ENCODE measurements at places on chromosomes 1 and 21.
A peak's percentile ranks its signal among the peaks of the same experiment; 100 is the strongest.

- DNase-seq: peak; percentile 87
Measured at GRCh38 chr1:4655674-4656532, 1.5 kb downstream of the AJAP1 start.

GRCh38 chr1:219563568-219563967, 49.3 kb downstream of the ZC3H11B start:
- no peak for DNase-seq

GRCh38 chr1:160284220-160284781, 632 bp downstream of the PEX19 start:
- DNase-seq: no peak

DNA sequence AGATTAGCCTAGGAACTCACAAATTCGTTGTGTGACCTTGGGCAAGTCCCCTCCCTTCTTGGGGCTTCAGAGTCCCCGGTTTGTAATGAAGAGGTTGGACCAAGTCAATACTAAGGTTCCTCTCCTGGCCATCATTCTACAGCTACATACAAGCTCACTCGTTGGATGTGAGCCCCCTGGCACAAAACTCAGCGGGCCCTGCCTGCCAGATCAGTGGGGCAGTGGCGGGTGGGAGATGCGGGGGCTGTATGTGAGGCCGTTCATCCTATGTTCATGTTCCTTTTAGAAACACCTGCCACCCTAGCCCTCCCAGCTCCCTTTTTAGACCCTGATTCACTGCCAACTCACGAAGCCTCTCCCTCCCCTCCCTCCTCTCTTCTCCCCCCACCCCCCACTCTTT, 2.1 kb downstream of the DLGAP3 start:
- DNase-seq: no peak

- no peak for DNase-seq
Measured at GRCh38 chr1:245512181-245512888, 357.6 kb downstream of the KIF26B start.

GRCh38 chr21:45126204-45126626, 51.8 kb downstream of the ADARB1 start:
- no peak for DNase-seq

GRCh38 chr1:6509919-6510291, 18.4 kb upstream of the PLEKHG5 start:
- DNase-seq: no peak

- no peak for DNase-seq
Measured at GRCh38 chr1:43319288-43319687, 18.3 kb upstream of the MPL start.

DNA sequence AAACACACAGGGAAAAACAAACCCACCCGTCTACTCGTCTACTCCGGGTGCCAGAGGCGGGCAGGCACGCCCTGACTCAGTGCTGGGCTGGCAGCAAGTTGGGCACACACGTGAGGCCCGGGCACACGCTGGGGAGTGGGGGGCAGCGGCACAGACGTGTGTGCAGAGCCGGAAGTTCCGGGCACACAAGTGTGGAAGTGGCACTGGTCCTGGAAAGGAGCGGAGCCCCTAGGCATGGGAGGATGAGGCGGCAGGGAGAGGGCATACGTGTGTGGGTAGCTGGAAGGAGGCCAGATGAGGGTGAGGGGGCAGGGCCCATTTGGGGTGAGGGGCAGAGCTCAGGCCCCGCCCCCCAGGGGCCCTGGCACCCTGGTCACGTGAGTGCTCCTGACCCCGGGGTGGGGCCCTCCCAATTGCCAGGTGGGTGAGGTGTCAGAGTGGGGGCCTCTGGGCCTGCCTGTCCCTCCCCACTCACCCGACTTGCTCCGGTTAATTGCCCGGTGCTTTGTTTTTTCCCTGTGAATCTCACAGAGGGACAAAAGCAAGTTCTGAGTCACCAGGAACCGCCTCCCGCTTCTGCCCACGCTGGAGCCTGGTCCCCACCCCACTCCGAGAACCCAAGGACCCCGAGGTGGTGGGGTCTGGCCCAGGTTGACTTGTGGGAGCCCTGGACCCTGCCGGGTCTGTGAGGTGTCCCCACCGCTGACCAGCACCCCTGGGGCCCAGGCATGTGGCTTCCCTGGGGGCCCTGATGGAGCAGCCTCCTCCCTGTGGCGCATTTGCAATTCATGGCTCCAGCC, 104.8 kb upstream of the CASZ1 start:
- DNase-seq: no peak

DNA sequence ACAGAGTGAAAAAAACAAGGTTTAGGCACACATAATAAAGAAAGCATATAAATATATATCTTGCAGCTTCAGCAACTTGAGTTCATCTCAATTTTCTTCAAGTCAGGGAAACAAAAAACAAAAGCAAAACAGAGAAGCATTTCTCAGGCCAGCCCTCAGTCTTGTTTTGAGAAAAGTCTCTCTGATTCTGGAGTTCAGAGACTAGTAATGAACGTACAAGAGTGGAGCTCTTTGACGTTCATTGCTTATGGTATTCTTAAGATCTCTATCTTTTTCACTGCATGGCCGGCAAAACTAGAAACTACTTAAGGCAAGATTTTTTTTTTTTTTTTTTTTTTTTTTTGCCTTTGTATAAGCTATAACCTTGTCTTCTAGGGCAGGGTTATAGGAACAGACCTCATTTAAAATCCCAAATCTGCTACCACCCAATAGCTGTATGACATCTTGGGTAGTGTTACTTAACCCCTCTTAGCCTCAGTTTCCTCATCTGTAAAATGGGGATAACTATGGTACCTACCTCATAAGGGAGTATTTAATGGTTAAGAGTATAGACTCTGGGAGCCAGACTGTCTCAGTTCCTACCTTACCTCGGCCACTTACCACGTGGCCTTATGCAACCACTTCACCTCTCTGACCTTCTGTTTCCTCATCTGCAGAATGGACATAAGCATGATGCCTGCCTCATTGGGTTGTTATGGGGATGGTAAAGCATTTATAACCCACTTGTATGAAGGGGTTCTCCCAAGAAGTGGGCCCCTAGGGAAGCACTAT, 33.6 kb downstream of the LMO4 start:
- DNase-seq: no peak

GRCh38 chr1:215557504-215557903, 9.6 kb upstream of the KCTD3 start:
- no peak for DNase-seq

DNA sequence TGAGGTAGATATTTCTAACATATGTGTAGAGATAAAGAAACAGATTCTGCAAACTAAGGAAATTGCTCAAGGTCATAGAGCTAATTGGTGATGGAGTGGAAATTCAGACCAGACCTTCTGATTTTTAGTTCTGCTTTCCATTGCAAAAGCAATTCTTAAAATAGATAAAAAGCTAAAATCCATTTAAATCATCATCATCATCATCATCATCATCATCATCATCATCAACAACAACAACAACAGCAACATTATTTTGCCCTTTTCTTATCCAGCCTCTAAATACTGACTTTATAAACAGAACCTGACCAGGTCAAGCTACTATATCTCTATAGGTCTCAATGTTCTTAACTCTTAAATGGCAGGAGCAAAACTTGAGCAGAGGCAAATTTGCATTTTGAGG, 14.0 kb upstream of the ROR1 start:
- DNase-seq: no peak

DNA sequence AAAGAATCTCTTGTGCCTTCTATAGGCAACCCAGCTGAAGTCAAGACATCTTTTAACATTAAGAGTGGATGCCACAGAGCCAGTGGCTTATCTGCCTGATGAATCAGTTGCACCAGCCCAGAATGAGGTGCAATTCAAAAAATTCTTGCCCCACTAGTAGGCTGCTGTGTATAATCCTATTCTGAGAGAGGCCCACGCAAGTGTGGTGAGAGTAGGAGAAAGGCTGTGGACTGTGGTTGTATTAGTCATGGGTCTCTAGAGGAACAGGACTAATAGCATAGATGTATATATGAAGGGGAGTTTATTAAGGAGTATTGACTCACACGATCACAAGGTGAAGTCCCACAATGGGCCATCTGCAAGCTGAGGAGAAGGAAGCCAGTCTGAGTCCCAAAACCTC, 216.4 kb downstream of the LTN1 start:
- DNase-seq: no peak

DNA sequence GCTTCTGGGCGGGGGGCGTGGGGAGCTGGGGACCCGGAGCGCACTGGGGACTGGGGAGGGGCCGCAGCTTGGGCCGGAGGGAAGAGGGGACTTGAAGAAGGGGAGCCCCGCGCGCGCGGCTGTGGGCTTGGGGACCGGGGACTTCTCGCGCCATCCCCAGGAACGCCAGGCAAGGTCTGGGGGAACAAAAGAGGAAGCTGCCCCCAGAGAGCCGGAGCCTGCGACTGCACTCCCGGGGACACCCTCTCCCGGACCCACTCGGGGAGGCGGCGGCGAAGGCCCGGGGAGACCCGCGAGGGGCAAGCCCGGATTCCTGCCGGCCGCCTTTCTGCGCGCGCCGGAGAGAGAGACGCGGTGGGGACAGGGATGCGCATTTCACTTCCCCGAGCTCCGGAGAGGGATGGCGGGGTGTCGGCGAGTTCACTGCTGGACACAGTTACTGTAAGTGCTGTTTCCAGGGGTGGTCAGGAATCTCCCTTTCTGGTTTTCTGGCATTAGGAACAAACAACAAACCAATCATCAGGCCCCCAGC, 732 bp downstream of the ABCG1 start:
- DNase-seq: peak; percentile 61

GRCh38 chr1:161981126-161981525, 42.5 kb downstream of the OLFML2B start:
- DNase-seq: no peak

DNA sequence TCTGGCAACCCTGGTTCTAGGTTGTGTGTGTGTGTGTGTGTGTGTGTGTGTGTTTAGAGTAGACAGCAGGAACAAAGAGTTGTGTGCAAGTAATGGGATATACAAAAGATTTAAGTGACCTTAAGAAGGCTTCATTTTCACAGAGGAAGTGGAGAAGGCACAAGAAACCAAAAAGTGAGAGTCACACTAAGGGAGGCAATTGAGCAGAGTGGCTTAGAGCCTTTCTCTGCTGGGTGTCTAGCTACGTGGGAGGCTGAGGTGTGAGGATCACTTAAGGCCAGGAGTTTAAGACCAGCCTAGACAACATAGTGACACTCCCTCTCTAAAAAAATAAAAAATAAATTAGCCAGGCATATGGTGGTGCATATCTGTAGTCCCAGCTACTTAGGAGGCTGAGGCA, 44.4 kb upstream of the HAO2 start:
- DNase-seq: no peak

GRCh38 chr1:230215529-230215928, 148.5 kb downstream of the GALNT2 start:
- DNase-seq: no peak

DNA sequence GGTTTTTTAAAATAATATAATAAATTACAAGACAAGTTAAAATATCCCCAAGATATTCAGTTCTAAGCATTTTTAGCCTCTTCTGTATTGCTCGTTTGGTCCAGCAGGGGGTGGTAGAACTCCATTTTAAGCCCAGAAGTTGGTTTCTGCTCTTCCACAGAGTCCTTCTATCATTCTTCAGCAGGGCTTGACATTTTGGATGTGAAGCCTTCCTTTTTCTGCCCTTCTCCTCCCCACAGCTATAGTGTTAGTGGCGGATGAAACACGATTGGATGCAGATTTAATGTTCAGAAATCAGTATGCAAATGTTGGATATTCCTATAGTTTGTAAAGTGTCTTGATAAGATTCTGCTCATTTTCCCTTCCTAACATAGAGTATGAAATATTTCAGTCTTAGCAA, 1.4 kb downstream of the NCAM2 start:
- peak; percentile 47 for DNase-seq

GRCh38 chr1:43007377-43008114, 48.9 kb upstream of the SLC2A1 start:
- DNase-seq: peak; percentile 86

GRCh38 chr1:21344750-21345443, 54.6 kb upstream of the ECE1 start:
- no peak for DNase-seq

- DNase-seq: no peak
Measured at GRCh38 chr1:40185951-40186864, 25.0 kb downstream of the RLF start.

DNA sequence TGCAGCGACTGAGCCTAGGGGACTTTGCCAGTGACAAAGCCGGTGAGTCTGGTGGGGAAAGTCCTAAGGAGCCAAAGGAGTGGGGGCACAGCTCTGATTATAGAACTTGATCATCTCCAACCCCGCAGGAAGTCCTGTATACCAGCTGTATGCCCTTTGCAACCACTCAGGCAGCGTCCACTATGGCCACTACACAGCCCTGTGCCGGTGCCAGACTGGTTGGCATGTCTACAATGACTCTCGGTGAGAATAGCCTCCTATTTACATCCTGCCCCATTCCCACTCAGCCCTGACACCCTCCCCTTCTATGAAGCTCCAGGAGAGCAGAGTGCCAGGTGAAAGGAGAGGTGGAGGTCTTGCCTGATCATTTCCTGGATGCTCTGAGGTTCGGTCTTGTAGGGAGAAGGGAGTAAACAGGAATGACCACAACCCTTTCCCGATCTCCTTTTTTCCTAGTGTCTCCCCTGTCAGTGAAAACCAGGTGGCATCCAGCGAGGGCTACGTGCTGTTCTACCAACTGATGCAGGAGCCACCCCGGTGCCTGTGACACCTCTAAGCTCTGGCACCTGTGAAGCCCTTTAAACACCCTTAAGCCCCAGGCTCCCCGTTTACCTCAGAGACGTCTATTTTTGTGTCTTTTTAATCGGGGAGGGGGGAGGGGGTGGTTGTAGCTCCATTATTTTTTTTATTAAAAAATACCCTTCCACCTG, 1.2 kb upstream of the PPOX start:
- peak; percentile 46 for DNase-seq

DNA sequence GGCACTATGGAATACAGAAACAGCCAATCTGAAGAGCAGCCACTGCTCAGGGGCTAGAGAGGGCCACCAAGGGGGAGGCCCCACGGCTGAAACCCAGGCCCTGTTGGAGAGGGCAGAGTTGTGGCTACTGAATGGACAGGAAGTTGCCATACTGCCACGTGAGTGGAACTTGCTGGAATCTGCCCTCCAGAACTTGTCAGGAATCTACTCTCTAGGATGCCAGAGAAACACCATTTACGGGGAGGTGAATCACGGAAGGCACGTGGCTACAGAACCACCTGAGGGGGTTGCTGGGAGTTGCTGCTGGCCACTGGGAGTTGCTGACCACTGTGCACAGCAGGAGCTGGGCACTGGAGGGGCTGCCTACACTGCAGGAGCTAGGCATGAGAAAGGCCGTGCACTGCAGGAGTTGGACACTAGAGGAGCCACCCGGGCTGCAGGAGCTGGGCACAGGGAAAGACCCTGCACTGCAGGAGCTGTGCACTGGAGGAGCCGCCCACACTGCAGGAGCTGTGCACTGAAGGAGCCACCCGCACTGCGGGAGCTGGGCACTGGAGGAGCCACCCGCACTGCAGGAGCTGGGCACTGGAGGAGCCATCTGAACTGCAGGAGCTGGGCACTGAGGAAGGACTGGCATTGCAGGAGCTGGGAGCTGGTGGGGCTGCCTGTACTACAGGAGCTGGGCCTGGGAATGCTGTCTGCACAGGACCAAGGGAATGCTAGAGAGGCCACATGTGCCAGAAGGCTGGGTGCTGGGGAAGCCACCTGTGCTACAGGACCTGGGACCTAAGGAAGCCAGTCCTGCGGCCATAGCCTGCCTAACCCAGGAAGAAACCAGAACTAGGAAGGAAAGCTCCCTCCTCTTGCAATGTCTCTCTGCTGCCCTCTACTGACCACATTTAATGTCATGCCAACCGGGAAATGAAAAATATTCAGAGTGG, 343.4 kb downstream of the MATN1 start:
- peak; percentile 66 for DNase-seq

Data from ecto neural progenitor cell (in vitro differentiated cells).